ENCODE measurements at places on chromosomes 16 and 17.

- no peak for DNase-seq
Measured at GRCh38 chr16:11329891-11330290, 15.4 kb upstream of the RMI2 start.

- no peak for DNase-seq
Measured at GRCh38 chr16:80623376-80623775, 82.6 kb downstream of the DYNLRB2 start.

- no peak for DNase-seq
Measured at GRCh38 chr16:54509456-54509855, 222.9 kb upstream of the IRX3 start.

DNA sequence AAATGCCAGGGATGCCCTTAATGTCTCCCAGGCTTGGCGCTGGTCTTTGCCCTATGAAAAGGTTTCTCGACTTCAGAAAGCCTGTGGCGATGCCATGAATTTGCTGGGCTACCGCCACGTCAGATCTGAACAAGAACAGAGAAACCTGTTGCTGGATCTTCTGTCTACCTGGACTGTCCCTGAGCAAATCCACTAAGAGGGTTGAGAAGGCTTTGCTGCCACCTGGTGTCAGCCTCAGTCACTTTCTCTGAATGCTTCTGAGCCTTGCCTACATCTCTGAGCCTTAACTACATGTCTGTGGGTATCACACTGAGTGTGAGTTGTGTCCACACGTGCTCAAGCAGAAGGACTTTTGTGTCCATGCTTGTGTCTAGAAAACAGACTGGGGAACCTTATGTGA, 11.4 kb downstream of the CHST4 start:
- DNase-seq = no peak
